Regular cardiac myocyte (primary cell): ENCODE measurements at places on chromosomes 4 and X. TPM values are rescaled to one million over a fixed set of nuclear protein-coding genes. Genes with fewer than 3 reads are reported as not detected.

Gene ADH7
- total RNA-seq = not detected in 2 replicates

Gene STARD8
- 1.7 and 4.6 TPM in 2 replicates for total RNA-seq

Gene MCF2
- not detected in 2 replicates for total RNA-seq

Gene EGF
- 0.19 and 0.56 TPM in 2 replicates for total RNA-seq

Gene VCX3B
- total RNA-seq = not detected in 2 replicates

Gene ETDB
- total RNA-seq = not detected in 2 replicates

Gene ZCCHC4
- 16.3 and 24.2 TPM in 2 replicates for total RNA-seq

Gene CT45A5
- total RNA-seq = not detected in 2 replicates

Gene GAGE1
- total RNA-seq = not detected in 2 replicates

Gene GAGE12J
- total RNA-seq = not detected in 2 replicates

Gene TMPRSS11D
- not detected in 2 replicates for total RNA-seq

Gene PLXNB3
- total RNA-seq = 4.2 and 6.5 TPM in 2 replicates

Gene TSPAN5
- 52.1 and 65.9 TPM in 2 replicates for total RNA-seq

Gene HELT
- total RNA-seq = not detected in 2 replicates

Gene PNMA5
- not detected in 2 replicates for total RNA-seq

Gene VCX
- not detected in 2 replicates for total RNA-seq

Gene DAPP1
- total RNA-seq = not detected in 2 replicates

Gene IGSF1
- under 0.01 TPM in 1 of 2 replicates, not detected in the other for total RNA-seq

Gene TMEM184C
- 42.0 and 62.0 TPM in 2 replicates for total RNA-seq

Gene ABCG2
- 10.1 and 14.6 TPM in 2 replicates for total RNA-seq

Gene TMEM271
- not detected in 2 replicates for total RNA-seq

Gene CITED1
- total RNA-seq = not detected in 2 replicates

Gene MAP7D2
- total RNA-seq = 0.38 and 0.56 TPM in 2 replicates

Gene TRIM75
- total RNA-seq = not detected in 2 replicates

Gene PYURF
- total RNA-seq = 45.7 and 80.9 TPM in 2 replicates

Gene PAGE4
- total RNA-seq = not detected in 2 replicates

Gene MAGEA9B
- not detected in 2 replicates for total RNA-seq

Gene CT47C1
- not detected in 2 replicates for total RNA-seq

Gene CT47B1
- not detected in 2 replicates for total RNA-seq

Gene CYTL1
- 0.19 TPM in 1 of 2 replicates, not detected in the other for total RNA-seq

Gene NPNT
- 0.56 TPM in 1 of 2 replicates, not detected in the other for total RNA-seq

Gene DACH2
- total RNA-seq = under 0.01 TPM in 1 of 2 replicates, not detected in the other

Gene UVSSA
- 5.9 TPM in 2 replicates for total RNA-seq

Gene SRPK3
- total RNA-seq = 0.58 and 0.85 TPM in 2 replicates

Gene EPGN
- total RNA-seq = 0.38 and 0.85 TPM in 2 replicates

Gene AFM
- not detected in 2 replicates for total RNA-seq

Gene HERC5
- 0.77 and 5.1 TPM in 2 replicates for total RNA-seq

Gene EMCN
- 2.5 and 6.5 TPM in 2 replicates for total RNA-seq

Gene CENPVL2
- not detected in 2 replicates for total RNA-seq

Gene C4orf36
- total RNA-seq = under 0.01 and 0.38 TPM in 2 replicates

Gene GUCY1B1
- 1.7 and 3.1 TPM in 2 replicates for total RNA-seq

Gene BTC
- total RNA-seq = under 0.01 and 0.28 TPM in 2 replicates

Gene SPRY1
- 27.6 and 32.7 TPM in 2 replicates for total RNA-seq
